Stimulated activated CD4-positive, alpha-beta T cell treated with anti-CD3 and anti-CD28 coated beads, Interleukin-1b, Interleukin-23, amount 100 ng/mL, for 4 hours (primary cell): ENCODE measurements at places on chromosomes 5 and 9.

DNA sequence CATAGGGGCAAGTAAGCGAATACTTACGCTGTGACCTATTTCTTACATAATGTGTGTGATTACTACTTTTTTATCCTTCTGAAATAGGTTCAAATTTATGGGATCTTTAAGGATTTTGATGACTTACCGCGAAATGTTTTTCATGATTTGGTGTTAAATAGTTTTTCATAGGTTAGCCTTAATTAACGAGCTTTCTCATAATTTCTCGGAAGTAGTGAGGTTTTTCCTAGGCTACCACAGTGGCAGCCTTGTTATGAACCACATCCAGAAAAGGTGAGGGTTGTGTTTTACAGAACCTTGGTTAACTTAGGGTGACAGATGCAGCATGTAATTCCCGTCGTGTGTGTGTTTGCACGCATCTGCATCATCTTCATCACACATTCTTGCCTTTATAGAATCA, 1.3 kb downstream of the SH3GL2 start:
- DNase-seq, result no peak

DNA sequence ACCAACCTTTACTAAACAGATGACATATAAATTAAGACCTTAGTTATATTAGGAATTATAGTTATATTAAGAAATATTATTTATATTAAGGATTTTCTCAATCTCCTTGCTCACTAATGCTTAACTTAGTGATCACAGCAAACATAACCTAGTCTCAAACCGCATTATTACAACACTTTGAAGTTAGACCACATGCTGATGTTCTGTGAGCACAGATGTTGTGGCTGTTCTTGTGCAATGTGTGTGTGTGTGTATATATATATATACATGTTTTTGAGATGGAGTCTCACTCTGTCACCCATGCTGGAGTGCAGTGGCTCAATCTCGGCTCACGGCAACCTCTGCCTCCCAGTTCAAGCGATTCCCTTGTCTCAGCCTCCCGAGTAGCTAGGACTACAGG, 20.5 kb downstream of the ELP1 start:
- no peak for DNase-seq

DNA sequence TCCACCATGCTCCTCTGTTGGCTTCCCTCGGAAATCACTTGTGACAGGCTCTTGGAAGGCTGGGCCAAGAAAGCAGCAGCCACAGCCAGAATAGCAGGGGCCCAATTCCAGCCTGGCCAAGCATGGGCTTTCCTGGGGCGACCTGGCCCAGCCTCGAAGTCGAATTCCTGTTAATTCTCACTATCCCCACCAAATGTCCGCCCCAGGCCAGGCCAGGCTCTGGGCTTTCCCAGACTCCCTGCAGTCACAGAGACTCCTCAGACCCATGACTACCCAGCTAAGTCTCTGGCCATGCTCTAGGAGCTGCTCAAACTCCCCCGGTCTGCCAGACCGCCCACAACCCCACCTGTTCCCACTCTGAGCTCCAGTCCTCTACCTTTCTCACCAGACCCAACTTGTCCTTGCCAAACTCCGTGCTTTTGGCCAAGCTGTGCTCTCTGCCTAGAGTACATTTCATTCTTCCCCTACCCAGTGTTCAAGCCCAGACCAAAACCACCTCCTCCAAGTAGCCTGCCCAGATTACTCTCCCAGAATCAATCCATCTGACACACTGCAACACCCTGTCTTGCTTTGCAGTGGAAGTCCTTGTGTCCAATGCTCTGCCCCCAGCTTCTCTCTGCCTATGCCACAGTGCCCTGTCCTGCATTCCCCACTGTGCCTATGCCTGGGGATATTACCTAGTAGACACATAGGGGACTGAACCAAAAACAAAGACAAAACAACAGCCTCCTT, 26.2 kb downstream of the SHB start:
- DNase-seq, result no peak

- peak; percentile 42 for DNase-seq
Observed at GRCh38 chr9:37801287-37801850, 772 bp downstream of the DCAF10 start.

- no peak for DNase-seq
Observed at GRCh38 chr5:56126487-56127179, 106.5 kb downstream of the ANKRD55 start.

- no peak for DNase-seq
Observed at GRCh38 chr9:110109333-110110092, 98.4 kb downstream of the C9orf152 start.

- no peak for DNase-seq
Observed at GRCh38 chr9:26669701-26670670, 222.6 kb downstream of the CAAP1 start.
